ENCODE measurements at places on chromosomes 11 and 22. TPM values are rescaled to one million over a fixed set of nuclear protein-coding genes. Genes with fewer than 3 reads are reported as not detected.

DNA sequence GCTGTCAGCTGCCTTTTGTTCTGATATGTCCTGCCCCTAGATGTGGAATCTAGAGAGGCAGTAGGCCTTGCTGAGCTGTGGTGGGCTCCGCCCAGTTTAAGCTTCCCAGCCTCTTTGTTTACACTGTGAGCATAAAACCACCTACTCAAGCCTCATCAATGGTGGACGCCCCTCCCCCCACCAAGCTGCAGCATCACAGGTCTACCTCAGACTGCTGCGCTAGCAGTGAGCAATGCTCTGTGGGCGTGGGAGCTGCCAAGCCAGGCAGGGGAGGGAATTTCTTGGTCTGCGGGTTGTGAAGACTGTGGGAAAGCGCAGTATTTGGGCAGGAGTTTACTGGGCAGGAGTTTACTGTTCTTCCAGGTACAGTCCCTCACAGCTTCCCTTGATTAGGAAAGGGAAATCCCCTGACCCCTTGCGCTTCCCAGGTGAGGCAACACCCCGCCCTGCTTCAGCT lies 98.5 kb downstream of the SMCO4 start:
- no peak overlapping the region for H3K27ac ChIP-seq
- DNase-seq, result no peak
- H3K4me1 ChIP-seq, result no peaks in the 10 kb centered on the region
- H3K27me3 ChIP-seq, result peaks cover 7% of the 10 kb centered on the region

DNA sequence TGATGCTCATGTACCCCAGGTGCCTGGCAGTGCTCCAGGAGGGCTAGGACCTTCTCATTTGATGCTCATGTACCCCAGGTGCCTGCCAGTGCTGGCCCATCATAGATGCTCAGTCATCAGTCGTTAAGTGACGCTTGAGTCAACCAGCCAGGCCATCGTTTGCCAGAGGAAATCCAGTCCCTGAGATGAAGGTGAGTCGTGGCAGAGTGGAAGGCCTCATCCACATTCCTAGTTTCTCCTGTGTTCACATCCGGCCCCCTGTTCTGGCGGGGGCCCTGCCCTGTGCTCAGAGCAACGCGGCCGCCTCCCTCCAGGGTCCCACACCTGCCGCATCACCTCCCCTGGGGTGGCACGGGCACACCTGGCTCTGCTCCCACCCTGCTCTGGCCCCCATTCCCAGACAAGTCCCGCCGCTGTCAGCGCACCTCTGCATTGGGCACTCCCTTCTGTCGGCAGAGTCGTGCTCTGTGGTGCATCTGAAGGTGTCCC lies 279.9 kb downstream of the BRD1 start:
- no peak overlapping the region for H3K4me3 ChIP-seq
- H3K36me3 ChIP-seq, result peaks cover 11% of the 10 kb centered on the region
- no peak for DNase-seq
- no peak overlapping the region for H3K27ac ChIP-seq
- H3K27me3 ChIP-seq, result no peaks in the 10 kb centered on the region

DNA sequence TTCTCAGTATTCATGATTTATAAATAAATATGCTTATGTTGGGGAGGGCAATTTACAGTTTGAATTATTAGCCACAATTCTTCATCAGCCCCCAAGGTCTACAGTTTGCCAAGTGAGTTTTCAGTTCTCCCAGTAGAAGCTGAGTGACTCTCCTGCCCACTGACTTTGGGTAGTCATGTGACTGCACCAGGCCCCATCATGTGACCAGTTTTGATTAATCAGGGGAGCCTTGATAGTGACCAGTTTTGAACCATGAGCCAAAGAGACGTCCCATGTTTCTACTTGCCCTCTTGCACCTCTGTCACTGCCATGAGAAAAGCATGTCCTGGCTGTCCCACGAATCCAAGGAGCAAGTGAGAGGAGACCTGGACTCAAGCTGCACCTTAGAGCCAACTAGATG lies 32.5 kb downstream of the SYN3 start:
- no peak overlapping the region for H3K4me3 ChIP-seq
- H3K27me3 ChIP-seq, result peaks cover 25% of the 10 kb centered on the region
- no peaks in the 10 kb centered on the region for H3K4me1 ChIP-seq
- no peak overlapping the region for H3K27ac ChIP-seq

DNA sequence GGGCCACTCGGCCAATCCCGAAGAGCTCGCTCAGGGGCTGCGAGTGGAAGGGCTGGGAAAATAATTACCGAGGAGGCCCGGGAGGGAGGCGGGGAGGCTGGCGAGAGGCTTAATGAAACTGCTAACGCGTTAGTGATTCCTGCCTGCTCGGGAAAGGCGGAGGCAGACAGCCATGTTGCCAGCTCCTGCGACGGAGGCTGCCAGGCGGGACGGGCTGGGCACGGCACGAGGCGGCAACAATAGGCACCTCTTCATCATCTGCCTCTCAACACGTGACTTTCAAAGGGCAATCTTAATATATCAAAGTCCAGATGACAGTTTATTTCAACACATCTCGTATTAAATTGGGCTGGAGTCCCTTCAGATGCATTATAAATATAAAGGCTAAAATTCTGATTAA lies 68.0 kb upstream of the TCF20 start:
- DNase-seq, result no peak
- H3K4me1 ChIP-seq, result peaks cover 19% of the 10 kb centered on the region
- H3K27me3 ChIP-seq, result no peaks in the 10 kb centered on the region
- no peak overlapping the region for H3K27ac ChIP-seq
- no peaks in the 10 kb centered on the region for H3K36me3 ChIP-seq

GRCh38 chr11:102157219-102157618 lies 47.0 kb downstream of the YAP1 start:
- peaks cover 1% of the 10 kb centered on the region for H3K27me3 ChIP-seq
- H3K4me3 ChIP-seq, result no peak overlapping the region
- H3K4me1 ChIP-seq, result no peaks in the 10 kb centered on the region
- H3K36me3 ChIP-seq, result no peaks in the 10 kb centered on the region
- H3K27ac ChIP-seq, result no peak overlapping the region
- DNase-seq, result no peak

DNA sequence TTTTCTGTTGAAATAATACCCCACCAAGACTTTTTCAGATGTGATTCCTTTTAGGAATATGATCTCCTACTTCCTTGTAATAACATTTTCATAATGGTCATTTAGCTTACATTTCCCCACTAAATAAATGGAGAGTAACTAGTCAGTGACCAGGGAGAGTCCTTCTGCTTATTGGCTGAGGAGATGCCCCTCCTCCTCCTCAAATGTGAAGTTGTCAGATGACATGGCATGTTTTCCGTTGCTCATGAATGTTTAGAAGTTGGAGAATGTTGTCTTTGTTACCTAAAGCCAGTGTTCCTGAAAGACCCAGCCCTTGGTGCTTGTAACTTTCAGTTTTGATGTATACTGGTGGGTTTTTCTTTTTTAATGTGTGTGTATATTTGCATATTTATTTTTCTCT lies 38.2 kb downstream of the CSRP3 start:
- no peak overlapping the region for H3K4me3 ChIP-seq
- peaks cover 12% of the 10 kb centered on the region for H3K36me3 ChIP-seq
- DNase-seq, result no peak

DNA sequence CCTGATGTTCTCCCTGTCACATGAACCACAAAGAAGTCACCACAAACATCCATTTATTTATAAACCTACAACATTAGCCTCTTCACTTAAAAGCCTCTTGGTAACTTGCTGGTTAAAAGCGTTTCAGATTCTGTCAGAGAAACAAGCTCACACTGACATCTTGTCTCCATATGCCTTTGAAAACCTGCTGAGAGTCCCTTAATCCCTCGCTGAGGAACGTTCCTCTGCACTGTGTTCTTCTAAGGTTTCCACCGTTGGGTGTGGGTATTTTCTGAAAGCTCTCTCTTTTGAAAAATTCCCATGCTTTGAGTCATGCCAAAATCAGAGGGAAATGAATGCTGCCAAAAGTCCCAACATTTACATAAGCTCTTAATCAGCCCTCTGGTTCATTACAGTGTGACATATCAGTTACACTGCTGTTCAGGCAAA lies 149.8 kb downstream of the CCDC34 start:
- no peak overlapping the region for H3K4me3 ChIP-seq
- H3K27me3 ChIP-seq, result peaks cover 6% of the 10 kb centered on the region
- no peaks in the 10 kb centered on the region for H3K4me1 ChIP-seq
- H3K36me3 ChIP-seq, result no peaks in the 10 kb centered on the region

GRCh38 chr11:58446294-58446693 lies 4.3 kb upstream of the OR5B12 start:
- no peak for DNase-seq
- H3K4me3 ChIP-seq, result no peak overlapping the region
- peaks cover 4% of the 10 kb centered on the region for H3K4me1 ChIP-seq
- no peak overlapping the region for H3K27ac ChIP-seq

- H3K27ac ChIP-seq, result no peak overlapping the region
- H3K27me3 ChIP-seq, result peaks cover 4% of the 10 kb centered on the region
- no peak overlapping the region for H3K4me3 ChIP-seq
- DNase-seq, result peak; percentile 43
- no peaks in the 10 kb centered on the region for H3K36me3 ChIP-seq
Measured at GRCh38 chr11:87421422-87421821, 383.7 kb downstream of the TMEM135 start.

- peaks cover 96% of the 10 kb centered on the region for H3K36me3 ChIP-seq
- H3K4me3 ChIP-seq, result no peak overlapping the region
- no peak overlapping the region for H3K27ac ChIP-seq
Measured at GRCh38 chr11:63901660-63902059, 15.3 kb downstream of the RCOR2 start.

- H3K4me3 ChIP-seq, result no peak overlapping the region
- no peak overlapping the region for H3K27ac ChIP-seq
- no peak for DNase-seq
- H3K4me1 ChIP-seq, result peaks cover 8% of the 10 kb centered on the region
Measured at GRCh38 chr22:42635531-42635930, 4.9 kb downstream of the ATP5MGL start.

DNA sequence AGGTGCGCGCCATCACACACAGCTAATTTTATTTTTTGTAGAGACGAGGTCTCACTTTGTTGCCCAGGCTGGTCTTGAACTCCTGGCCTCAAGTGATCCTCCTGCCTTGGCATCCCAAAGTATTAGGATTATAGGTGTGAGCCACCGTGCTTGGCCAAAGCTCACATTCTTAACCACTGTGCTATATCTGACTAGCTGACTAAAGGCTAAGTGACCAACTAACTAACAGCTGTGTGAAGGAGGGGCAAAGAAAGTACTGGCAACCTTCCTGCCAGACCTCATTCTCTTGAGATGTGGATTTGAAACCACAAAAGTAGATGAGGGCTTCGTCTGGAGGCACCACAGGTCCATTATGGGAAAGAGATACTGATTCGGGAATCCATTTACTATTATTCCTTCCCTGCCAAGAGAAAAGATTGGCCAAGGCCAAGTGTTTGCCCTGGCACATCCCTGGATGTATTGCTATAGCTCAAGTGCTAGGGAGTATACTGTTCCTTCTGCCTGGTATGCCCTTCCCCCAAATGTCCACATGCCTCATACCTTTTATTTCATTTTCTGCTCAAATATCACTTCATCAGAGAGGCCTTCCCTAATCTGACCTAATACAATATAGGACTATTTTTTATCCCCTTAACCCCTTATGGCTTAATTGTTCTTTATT lies 52.7 kb upstream of the RRM1 start:
- DNase-seq, result no peak
- peaks cover 47% of the 10 kb centered on the region for H3K4me1 ChIP-seq
- H3K27ac ChIP-seq, result peak overlapping the region; percentile 2
- no peaks in the 10 kb centered on the region for H3K27me3 ChIP-seq

- H3K4me3 ChIP-seq, result peak overlapping the region; percentile 80
- peak overlapping the region; percentile 19 for H3K27ac ChIP-seq
- no peak for DNase-seq
- H3K27me3 ChIP-seq, result no peaks in the 10 kb centered on the region
Measured at GRCh38 chr11:65719871-65720210, 757 bp downstream of the RNASEH2C start.

GRCh38 chr11:119481667-119482400 lies 58.9 kb upstream of the THY1 start:
- peaks cover 35% of the 10 kb centered on the region for H3K27me3 ChIP-seq
- no peak for DNase-seq

GRCh38 chr11:71316701-71317100 lies 64.3 kb upstream of the SHANK2 start:
- no peaks in the 10 kb centered on the region for H3K4me1 ChIP-seq
- H3K27me3 ChIP-seq, result peaks cover 5% of the 10 kb centered on the region
- H3K36me3 ChIP-seq, result peaks cover 2% of the 10 kb centered on the region
- no peak for DNase-seq
- H3K4me3 ChIP-seq, result no peak overlapping the region

GRCh38 chr11:93648158-93648557 lies 13.3 kb upstream of the CEP295 start:
- H3K4me3 ChIP-seq, result no peak overlapping the region
- H3K27me3 ChIP-seq, result peaks cover 7% of the 10 kb centered on the region
- peaks cover 7% of the 10 kb centered on the region for H3K4me1 ChIP-seq
- DNase-seq, result no peak
- no peak overlapping the region for H3K27ac ChIP-seq
- H3K36me3 ChIP-seq, result no peaks in the 10 kb centered on the region

DNA sequence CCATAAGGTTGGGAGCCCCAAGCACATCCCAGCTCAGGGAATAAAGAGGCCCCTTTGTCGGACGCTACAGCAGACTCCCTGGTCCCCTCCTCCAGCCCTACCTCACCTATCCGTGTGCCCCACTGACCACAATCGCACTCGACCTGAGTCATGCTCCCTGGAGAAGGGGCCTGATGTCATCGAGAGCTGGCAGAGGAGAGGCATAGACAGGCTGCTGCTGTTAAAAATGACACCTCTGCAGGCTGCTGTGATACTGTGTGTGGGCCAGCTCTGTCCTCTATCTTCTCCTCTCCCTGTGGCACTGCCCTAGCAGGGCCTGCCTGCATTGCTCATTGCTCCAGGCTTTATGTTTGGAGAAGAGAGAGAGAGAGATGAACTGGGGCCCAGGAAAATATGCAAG lies 123.4 kb upstream of the SYT13 start:
- no peaks in the 10 kb centered on the region for H3K36me3 ChIP-seq
- peaks cover under 1% of the 10 kb centered on the region for H3K4me1 ChIP-seq
- H3K27ac ChIP-seq, result no peak overlapping the region
- no peak overlapping the region for H3K4me3 ChIP-seq
- DNase-seq, result no peak

Gene PLAAT5
- 0.58 TPM for total RNA-seq

Gene CDKN1C
- total RNA-seq, result 4.4 TPM

Gene TECTA
- 0.58 TPM for total RNA-seq

Gene KDM4E
- not detected for total RNA-seq
